ENCODE measurements at places on chromosomes 1 and 21.
A peak's percentile ranks its signal among the peaks of the same experiment; 100 is the strongest.

GRCh38 chr1:59903141-59903754 lies 23.3 kb downstream of the CYP2J2 start:
- DNase-seq: no peak

- peak; percentile 96 for DNase-seq
Observed at GRCh38 chr21:41641821-41642701, 124.8 kb downstream of the RIPK4 start.

DNA sequence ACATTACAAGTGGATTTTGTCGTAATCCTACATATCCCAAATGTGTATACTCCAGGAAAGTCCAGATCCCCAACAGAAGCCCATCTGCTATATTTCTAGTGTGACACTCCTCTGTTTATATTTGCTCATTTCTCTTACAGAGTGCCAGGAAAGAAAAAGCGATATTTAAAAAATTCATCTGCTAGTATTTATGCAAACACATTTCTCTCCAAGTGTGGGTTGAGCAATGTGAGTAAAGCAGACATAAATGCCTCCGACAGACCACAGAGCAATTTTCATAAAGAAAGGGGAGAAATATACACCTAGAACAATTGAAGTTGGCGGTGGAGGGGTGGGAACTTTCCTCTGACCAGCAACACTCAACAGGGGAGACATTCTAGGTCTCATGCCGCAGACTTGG lies 22.2 kb upstream of the RAP1A start:
- no peak for DNase-seq

DNA sequence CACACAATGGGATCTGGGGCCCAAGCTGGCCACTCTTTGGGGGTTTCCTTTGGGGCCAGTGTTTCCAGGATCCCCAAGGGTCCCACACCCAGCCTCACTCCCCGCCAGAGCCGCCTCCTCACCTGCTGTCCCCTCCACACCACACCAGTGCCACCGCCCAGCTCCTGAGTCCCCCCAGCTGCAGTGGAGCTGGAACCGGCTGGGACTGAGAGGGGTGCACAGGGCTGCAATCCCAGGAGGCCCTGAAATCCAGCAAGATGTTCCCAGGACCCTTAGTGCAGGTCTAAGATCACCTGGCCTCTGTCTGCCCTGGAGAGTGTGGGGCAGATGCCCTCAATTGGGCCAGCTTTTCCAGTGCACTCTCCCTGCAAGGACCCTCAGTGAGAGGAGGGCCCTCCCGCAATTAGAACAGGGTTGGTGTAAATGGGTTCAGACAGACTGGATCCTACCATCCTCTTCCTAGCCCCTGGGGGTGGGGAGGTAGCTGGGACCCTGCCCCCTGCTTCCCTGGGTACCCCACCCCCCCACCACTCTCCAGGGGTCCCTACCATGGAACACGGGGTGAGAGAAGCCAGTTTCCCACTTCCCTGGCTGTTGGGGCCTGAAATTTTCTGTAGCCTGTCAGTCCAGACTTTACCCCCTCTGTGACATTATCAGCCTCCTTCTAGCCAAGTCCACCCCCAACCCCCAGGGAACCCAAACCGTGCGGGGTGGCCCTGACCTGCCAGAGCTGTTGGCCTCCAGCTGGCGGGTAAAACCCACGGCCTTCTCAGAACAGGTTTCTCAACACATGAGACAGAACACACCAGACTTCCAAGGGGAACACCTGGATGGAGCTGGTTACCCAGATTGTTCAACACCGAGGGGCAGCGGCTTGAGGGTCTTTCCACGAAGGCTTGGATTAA lies 7.0 kb downstream of the KRTAP10-12 start:
- DNase-seq: no peak

GRCh38 chr21:20220586-20220985 lies 777.6 kb upstream of the NCAM2 start:
- DNase-seq: no peak

DNA sequence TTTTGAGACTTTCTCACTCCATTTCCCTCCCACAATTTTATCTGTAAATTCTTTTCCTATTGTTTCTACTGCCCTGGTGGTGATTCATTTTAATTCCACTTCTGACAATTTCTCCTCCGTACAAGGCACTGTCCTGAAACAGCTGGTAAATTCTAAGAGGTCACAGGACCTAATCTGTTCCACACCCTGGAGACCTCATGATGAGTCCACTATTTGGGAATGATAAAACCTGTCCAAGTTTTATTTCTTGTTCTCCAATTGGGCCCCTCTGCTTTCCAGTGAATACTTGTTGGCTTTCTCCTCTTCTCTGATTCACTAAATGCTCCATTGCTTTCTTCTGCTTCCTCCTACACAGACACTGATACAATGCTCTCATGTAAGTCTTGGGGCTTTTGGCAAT lies 343.1 kb upstream of the DUSP10 start:
- peak; percentile 65 for DNase-seq

- no peak for DNase-seq
Observed at GRCh38 chr1:59401581-59401980, 104.7 kb downstream of the FGGY start.

DNA sequence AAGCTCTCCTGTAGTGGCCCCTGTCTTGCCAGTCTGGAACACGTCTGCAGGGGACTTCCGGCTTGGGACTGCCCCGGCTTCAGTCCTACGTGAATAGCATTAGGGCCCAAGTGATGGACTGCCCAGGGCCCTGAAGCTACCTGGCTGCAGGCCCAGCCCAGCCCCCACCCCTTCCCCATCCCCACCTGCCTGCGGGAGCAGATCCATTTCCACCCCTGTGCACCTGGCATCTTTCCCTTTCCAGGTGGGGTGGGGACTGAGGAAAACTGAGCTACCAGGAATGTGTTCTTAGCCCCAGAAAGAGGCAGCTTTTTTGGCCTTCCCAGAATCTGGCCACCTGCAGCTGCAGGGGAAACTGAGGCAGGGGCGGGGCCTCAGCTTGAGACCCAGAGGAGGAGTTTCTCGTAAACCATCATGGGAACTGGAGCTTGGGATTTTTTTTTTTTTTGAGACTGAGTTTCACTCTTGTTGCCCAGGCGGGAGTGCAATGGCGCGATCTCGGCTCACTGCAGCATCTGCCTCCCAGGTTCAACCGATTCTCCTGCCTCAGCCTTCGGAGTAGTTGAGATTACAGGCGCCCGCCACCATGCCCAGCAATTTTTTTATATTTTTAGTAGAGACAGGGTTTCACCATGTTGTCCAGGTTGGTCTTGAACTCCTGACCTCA lies 3.2 kb downstream of the EDN2 start:
- no peak for DNase-seq

- no peak for DNase-seq
Observed at GRCh38 chr1:57160594-57160993, 194.8 kb upstream of the C8B start.

DNA sequence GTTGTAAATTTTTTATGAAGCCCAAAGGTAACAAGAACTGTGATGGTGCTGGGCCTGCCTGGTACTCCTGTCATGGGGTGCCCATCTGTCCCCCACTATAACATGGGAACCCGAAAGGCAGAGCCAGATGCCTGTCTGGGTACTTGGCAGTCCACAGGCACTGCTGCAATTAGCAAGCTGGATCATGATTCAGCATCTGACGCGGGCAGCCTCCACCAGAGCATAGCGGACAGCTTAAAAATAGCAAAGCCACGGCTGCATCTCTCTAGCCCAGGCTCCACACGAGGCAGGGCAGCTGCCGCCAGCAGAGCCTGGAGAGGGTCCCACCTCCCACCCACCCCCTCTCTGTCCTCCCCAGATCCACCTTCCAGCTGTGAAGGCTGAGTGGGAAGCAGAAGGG lies 22.9 kb downstream of the SUSD4 start:
- DNase-seq: peak; percentile 8

DNA sequence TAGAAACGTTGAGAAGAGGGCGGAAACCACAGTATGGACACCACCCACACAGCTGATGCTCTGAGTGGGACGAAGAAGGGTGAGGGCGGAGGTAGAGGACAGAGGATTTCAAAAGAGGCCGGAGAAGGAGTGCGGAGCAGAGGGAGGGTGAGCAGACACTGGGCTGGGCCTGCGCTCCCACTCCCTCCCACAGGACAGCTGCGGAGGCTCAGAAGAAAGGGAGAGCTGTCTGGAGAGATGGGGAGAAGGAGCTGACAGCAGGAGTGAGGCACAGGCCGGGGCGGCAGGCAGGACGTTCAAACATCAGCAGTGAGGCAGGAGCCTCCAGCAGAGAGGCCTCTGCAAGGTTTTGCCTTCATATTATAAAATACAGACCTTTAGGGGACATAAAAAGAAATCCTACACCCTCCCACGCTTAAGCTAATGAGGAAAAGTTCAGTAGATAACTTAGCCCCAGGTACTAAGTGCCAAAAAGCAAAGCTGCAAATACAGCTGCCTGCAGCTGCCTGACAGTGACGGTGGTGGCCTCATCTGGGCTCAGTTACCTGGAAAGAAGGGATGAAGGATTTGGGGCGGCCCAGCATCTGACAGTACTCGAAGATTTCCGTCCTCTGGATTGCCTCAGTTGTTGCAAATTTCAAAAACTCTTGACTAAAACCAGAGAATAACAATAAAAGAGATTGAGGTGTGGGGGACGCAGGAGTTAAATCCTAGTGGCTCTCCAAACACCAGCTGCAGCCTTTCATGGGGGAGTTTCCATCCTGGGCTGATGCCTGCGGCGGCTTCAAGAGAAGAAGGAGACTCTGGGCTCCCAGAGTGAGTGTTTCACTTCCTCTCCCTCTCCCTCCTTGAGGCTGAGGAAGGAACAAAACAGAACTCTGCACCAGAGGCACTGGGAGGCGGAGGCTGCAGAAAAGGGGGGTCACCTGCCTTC lies 25.6 kb downstream of the SEC16B start:
- DNase-seq: no peak

- peak; percentile 40 for DNase-seq
Observed at GRCh38 chr1:62384276-62385005, 52.4 kb upstream of the USP1 start.

DNA sequence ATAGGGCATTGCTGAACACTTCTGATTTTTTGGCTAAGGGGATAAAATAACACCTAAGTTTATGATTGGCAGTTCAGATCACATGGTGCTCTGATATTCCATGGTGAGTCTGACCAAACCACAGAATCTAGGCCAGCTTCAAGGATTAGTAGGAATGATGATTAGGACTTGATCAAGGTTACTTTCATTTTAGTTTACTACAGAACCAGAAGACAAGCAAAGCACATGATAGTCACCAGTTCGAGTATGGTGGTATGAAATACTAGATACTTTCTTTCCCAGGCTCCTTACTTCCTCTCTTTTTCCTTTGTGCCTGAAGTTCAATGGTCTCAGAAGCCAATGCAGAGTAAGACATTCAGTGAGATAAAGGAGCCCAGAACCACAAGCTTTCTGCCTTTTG lies 26.6 kb downstream of the S100A10 start:
- DNase-seq: no peak

GRCh38 chr1:45846931-45847330 lies 43.5 kb downstream of the MAST2 start:
- peak; percentile 31 for DNase-seq

- no peak for DNase-seq
Observed at GRCh38 chr21:29711236-29711635, 228.6 kb downstream of the GRIK1 start.

DNA sequence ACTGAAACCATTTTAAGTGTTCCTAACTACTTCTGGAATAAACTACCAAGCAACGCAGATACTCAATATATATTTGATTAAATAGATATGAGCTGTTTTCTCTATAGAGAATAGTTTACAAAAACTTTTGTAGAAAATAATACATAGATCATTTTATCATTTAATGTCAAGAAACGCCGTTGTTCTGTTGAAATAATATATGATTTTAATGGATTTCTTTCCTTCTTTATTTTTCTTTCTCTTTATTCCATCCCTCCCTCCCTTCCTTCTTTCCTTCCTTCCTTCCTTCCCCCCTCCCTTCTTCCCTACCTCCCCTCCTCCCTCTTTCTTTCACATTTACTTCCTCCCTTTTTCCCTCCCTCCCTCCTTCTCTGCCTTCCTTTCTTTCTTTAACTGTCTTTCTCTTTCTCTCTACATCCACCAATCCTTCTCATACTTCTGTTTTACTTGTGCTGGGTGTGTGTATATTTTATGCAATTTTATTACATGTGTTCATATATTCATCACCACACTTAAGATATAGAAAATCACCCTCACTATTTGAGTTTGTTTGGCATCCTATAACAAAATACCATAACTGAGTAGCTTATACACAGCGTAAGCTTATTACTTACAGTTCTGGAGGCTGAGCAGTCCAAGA lies 230.9 kb upstream of the BRINP3 start:
- DNase-seq: no peak

Data from HFFc6 (cell line).